ENCODE measurements at places on chromosomes 4 and X. TPM values are rescaled to one million over a fixed set of nuclear protein-coding genes. Genes with fewer than 3 reads are reported as not detected.

DNA sequence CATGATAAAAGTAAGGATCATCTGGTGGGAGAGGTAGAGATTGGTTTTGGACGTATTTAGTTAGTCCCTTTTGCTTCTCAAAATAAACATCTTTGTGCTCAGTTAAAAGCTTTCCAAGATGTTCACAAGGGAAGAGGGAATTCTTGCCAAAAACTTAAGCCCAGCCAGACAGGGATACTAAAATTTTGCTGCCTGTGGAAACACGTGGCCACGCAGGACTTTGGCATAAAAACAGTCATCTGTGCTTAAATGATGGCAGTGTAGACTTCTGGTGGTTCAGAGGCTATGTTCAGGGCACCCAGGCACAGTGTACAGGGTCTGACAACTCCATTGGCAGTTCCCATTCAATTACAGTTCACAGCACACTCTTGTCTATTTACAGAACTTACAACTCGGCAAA lies 93.2 kb upstream of the JADE1 start:
- DNase-seq: no peak

- DNase-seq: no peak
Observed at GRCh38 chrX:129787336-129788055, 7.7 kb downstream of the SASH3 start.

DNA sequence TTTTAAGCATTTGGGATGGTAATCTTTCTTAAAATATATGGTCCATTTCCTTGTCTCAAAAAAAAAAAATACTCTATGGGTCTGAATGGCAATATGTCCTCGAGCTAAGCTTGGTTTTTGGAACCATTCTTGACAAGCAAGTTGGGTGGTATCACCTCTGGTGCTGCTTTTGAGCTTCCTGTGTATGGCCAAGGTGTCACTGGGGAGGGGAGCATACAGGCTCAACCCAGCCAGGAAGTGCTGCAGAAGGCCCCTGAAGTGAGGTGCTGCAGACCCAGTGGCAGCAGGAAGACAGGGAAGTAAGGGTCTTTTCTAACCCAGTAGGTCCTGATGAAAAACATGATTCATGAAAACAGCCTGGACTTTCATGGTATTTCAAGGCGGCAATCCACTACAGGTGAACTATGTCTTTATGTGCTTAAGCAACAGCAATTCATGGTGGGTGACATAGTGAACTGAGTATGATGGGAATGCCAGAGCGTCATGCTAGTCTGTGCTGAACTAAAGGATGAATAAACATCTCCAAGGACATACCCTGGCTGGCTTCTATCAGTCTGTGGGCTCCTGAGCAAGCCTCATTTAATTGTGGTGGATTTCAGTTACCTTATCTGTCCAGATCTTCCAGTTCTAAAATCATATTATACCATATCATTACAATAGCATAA lies 15.1 kb downstream of the TRAPPC2 start:
- peak; percentile 6 for DNase-seq

GRCh38 chrX:2231570-2232192 lies 269.1 kb downstream of the DHRSX start:
- no peak for DNase-seq

- no peak for DNase-seq
Observed at GRCh38 chr4:33882246-33882990, 2361.9 kb downstream of the ARAP2 start.

The CXXC4 gene
- total RNA-seq: not detected

The C4orf51 gene
- total RNA-seq: not detected

The NSG1 gene
- 68.0 TPM for total RNA-seq

The SLC49A3 gene
- 2.0 TPM for total RNA-seq

The AREG gene
- 0.52 TPM for total RNA-seq

Measured in naive thymus-derived CD8-positive, alpha-beta T cell (primary cell).